ENCODE measurements at places on chromosomes 2 and 18.

DNA sequence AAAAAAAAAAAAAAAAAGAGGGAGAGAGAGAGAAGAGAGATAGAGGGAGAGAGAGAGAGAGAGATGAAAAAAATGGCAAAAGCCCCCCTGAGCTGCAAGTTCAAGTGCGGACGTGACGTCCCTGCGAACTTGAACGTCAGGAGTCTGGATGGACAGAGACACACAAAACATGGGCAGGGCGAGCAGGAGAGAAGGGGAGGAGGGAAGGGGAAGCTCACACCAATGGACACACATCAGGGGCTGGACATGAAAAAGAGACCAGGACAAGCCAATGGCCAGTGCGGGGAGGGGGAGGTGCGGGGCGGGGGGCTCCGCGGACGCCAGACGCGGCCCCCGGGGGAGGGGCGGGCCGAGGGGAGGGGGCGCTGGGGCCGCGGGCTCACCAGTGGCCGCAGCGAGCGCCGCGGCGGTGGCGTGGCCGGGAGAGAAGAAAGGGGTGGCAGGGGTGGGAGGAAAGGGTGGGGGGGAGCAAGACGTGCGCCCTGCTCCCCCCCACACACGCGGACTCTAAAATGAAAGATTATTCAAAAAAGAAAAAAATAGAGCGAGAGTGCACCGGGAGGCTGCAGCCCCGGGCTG, at the start of gene BCL11A:
Gene BCL11A, minus strand, starts transcription at position 160 of the 579 bp plus-strand sequence. CDS start 384 bp downstream, outside the sequence.
- peak; percentile 37 for DNase-seq

GRCh38 chr18:27595113-27595838, 410.2 kb upstream of the CHST9 start:
- no peak for DNase-seq

GRCh38 chr2:189849550-189849949, 65.3 kb downstream of the PMS1 start:
- peak; percentile 11 for DNase-seq

DNA sequence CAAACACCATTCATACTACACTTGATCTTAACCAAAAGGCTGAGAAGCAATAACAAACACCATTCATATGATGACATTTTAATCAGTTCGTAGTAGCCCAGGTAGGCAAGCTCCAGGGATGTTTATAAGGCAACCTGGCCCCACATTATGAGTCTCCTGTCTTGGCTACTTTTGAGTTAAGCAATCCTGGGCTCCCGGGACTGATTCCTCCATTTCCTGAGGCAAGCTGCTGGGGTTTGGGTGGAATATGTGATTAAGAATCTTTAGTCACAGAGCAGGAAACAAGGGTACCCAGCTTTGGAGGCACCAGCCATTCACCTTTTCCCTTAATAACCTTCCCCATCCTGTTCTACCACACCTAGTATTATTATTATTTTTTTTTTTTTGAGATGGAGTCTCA, 24.5 kb upstream of the SPRED2 start:
- no peak for DNase-seq

- peak; percentile 70 for DNase-seq
These were observed 28.0 kb downstream of the CERKL start for GRCh38 chr2:181628590-181629585.
